ENCODE measurements at places on chromosomes 16 and 17.

- no peak for DNase-seq
Observed at GRCh38 chr16:24349320-24349719, 93.2 kb downstream of the CACNG3 start.

DNA sequence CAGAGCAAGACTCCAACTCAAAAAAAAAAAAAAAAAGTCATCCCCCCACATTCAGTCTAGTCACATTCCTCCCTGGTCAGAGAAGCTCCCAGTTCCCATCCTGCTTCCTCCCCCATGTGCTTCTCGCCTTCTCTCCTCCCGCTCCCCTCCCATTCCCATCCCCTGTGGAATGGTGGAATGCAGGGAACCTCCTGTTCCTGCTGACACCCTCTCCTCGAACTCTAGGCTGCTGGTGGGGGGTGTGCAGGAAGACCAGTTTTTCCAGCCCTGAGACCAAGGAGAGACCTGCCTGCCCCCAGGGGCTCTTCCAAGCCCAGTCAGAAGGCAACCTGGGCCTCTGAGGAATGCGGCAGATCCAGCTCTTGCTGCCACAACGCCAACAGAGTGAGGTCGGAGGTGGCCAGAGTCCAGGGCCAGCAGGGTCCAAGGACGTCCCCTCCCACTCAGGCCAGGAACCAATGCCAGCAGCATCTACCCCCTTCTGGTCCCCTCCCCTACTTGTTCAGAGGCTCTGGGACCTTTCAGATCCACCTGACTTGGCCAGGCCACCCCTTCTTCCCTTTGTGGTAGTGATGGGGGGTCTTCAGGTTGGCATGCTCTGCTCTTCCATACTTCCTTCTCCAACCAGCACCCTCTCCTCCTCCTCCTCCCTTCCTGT lies 39.3 kb upstream of the TAC4 start:
- no peak for DNase-seq

- no peak for DNase-seq
Observed at GRCh38 chr16:75746359-75746758, 20.1 kb upstream of the CPHXL start.

DNA sequence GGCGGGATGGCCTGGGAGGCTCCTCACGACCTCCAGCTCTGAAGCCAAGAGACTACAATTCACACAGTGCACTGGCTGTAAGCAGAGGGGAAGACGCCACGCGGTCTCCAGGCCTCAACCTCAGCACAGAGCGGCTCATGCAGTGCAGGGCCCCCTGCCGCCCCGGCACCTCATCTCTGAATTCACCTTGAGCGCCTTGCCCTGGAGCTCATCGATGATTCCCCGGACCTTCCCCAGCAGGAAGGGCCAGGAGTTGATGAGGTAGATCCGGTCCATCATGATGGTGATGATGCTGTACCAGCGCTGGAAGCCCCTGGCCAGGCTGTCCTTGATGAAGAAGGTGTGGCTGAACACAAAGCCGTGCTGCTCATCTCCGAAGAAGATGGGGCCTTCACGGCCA lies 13.2 kb downstream of the FLCN start:
- no peak for DNase-seq

GRCh38 chr17:867896-868489 lies 85.8 kb downstream of the MRM3 start:
- no peak for DNase-seq

GRCh38 chr16:48561960-48562393 lies 48.0 kb downstream of the N4BP1 start:
- no peak for DNase-seq

DNA sequence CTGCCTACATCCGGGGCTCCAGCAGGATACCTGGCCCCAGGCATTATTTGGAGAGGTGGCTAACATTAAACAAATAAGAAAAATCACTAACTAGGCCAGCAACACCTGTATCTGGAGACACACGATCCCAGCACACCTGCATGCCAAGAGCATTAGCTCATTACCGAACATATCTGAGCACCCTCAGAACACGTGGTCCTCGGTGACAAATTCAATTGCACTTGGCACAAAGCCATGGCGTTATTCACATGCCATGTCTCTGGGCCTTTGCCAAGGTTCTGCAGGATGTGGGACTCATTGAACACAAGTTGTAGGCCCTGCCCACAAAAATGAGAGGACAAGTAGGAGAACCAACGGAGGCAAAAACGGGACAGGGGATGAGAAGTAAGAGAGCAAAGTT lies 552.3 kb downstream of the TOX3 start:
- no peak for DNase-seq

- DNase-seq = no peak
Observed at GRCh38 chr16:48963306-48963705, 318.3 kb downstream of the CBLN1 start.

- peak; percentile 52 for DNase-seq
Observed at GRCh38 chr16:25106567-25107465, 4.7 kb upstream of the LCMT1 start.

GRCh38 chr17:40548982-40549685 lies 16.1 kb downstream of the CCR7 start:
- no peak for DNase-seq

DNA sequence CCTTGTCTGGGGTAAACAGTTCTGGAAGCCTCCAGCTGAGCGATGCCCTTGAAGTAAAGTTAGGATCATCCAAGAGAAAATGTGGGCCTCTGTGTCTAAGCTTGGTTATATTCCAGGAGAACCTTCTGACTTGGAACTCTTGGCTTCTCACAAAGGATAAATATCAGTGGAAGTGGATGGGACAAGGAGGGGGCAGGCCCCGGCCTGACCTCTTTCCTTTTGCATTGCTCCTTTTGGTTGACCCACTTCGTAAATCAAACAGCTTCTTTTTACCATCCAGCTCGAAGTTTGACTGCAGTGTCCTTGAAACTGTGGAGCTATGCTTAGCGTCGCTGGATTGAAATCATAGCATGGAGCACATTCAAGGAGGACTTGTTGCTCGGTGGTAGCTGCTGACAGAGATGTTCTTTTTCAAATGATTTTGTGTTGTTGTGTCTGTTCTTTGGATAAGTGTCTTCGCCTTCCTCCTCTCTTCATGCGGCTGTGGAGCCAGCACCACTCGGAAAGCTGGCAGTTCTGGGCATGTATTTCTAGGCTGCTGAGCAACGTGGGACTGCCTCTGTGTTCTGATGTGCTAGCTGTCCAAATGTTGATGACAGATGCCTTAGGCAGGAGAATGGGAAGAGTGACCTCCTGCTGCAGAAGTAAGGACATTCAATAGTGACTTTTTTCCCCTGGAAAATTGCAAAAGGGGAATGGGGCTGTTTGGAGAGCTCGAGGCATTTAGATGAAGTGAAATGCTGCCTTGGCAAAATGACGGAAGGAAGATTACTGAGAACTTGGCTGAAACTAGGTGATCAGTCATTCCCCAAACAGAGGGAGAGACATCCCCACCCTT lies 4.5 kb downstream of the MINK1 start:
- no peak for DNase-seq

DNA sequence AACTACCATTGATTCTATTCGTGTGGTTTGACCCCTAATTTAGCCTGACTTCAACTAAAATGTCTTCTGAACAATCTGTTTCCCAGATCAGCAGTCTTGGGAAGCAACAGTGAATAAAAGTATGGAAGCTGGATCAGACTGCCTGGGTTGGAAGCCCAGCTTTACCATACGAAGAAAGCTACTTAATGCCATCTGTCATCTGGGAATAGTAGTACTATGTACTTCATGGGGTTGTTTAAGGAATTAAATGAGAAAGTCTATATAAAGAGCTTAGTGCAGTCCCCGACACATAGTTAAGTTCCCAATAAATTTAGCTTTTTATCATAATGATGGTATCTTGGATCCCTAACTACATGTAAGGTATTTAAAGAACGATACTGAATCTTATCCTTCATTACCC lies 151.5 kb upstream of the ERCC4 start:
- no peak for DNase-seq

DNA sequence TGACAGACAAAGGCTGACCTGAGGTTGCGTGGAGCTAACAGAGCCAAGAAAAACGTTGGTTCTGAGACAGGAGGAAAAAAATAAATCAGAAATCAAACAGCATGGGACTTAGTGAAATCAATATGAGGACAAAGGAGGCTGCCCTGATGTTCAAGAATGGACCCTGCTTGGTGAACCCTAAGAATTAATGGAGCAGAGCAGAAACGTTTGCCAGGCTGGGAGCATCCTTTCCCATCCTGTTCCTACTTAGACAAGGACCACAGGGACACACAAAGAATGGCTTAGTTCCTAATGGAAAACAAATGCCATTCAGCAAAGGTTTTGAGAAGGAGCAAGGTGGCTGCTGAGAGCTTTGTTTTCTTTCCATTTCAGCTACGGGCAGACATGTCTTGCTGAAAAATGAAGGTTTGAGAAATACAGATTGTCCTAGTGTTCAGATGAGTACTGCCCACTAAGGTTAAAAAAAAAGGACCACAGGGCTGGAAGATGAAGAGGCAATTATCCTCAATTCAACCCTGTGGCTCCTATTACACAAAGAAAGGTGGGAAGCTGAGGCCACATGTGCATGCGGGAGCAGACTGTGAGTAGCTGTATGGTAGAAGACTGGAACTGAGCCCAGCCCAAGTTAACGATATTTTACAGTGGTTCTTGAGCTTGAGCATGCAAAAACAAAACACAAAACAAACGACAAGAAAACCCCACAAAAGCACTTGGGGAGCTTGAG lies 230.1 kb downstream of the SLC39A11 start:
- no peak for DNase-seq

DNA sequence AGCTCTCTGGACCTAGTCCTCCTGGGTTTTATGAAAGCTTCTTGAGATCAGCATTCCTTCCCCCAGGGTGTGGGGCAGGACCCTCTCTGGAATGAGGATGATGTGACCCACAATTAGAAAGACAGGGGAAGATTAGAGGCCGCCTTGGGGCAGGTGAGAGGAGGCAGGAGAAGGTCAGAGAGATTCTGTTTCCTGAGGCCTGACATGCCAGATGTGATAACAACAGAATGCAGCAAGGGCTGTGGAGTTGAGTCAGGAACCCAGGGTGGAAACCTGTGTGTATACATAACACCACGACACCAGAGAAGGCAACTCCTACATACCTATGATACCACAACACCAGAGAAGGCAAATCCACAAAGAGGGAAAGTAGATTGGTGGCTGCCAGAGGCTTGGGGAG lies 5.4 kb upstream of the SLC5A10 start:
- DNase-seq = no peak

DNA sequence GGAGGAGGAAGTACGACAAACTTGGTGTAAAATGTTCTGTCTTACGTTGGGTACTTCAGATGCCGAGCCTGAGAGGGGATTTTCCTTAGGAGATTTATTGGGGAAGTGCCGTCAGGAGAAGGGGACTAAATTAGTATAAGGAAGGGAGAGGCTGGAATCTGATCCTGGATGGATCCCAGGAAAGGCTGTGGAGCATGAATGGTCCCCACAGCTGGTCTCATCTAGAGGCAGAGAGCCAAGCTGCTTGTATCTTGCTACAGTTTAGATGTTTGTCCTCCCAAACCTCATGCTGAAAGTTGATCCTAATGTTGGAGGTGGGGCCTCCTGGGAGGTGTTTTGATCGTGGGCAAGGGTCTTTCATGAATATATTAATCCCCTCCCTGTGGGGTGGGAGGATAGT lies 798.4 kb upstream of the EEF2KMT start:
- DNase-seq = no peak

GRCh38 chr17:42541041-42541833 lies 5.2 kb downstream of the NAGLU start:
- no peak for DNase-seq

GRCh38 chr17:79939094-79939435 lies 96.6 kb downstream of the TBC1D16 start:
- DNase-seq = no peak

GRCh38 chr17:75487351-75488070 lies 27.8 kb downstream of the CASKIN2 start:
- no peak for DNase-seq

- DNase-seq = no peak
Observed at GRCh38 chr16:23310217-23310616, 8.1 kb downstream of the SCNN1B start.

- DNase-seq = no peak
Observed at GRCh38 chr17:39761861-39762496, 24.2 kb downstream of the GRB7 start.

- no peak for DNase-seq
Observed at GRCh38 chr17:13106171-13106570, 88.3 kb upstream of the ELAC2 start.
